ENCODE measurements at places on chromosomes 6 and 20.

GRCh38 chr6:9139746-9140145, 704.4 kb upstream of the SLC35B3 start:
- no peak for DNase-seq

- DNase-seq, result no peak
These were observed 290.0 kb downstream of the TFAP2B start for GRCh38 chr6:51108563-51109234.

GRCh38 chr20:34537651-34538050, 20.9 kb upstream of the MAP1LC3A start:
- DNase-seq, result no peak

GRCh38 chr6:8027965-8028651, 36.1 kb downstream of the BLOC1S5 start:
- no peak for DNase-seq

GRCh38 chr6:15417811-15418210, 171.9 kb downstream of the JARID2 start:
- no peak for DNase-seq

DNA sequence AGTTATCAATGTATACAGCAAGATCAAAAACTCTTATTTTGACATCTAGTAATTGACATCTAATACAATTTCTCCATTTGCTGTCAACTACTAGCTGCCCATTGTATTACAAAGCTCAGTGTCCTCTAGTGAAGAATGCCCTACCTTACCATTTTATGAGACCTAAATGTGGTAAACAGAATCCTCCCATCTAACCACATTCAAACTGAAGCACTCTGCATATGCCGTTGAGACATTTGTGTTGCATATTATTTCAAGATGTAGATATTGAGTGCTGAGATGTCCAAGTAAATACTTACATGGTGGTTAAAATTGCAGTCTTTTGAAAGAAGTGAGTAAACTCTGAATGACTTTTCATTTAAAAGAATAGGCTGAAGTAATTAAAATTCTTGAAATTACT, 597 bp upstream of the GLYATL3 start:
- DNase-seq, result no peak

- DNase-seq, result no peak
These were observed 15.9 kb upstream of the GGTLC1 start for GRCh38 chr20:24004471-24004870.

DNA sequence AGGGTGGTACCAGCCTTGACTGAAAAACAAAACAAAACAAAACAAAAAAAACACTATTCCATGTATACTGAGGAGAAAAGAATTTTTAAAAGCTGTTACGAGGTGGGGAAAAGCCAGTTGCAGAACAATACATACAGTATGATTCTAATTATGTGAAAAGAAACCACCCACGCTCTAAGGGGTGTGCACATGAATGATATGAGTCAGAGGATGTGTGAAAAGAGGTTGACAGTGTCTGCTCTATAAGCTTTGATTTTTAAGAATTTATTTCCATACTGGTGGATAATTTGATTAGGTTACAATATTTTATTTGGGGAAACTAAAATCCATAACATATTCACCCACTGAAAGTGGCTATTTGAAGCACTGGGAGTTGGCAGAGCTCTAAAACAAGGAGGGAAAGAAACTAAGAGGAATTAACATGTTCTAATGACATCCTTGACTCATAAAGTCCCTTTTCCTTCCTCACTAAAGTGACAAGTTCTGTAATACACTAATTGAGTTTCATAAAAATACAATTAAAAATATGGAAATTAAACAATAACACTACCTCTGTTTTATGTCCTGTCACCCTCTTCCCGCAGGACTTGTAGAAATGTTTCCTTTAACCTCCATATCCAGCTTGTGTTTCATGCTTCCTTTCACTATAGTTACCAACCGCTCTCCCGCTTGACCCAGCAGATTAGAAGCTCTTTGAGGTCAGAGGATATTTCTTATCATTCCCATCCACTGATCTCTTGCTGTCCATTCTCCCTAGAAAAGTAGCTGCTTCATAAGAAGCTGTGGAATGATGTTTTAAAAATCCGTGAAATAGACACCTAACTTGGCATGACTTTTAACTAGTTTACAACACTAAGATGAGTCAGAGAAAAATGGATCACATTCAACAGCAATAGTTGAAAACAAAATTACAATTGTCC, 118.6 kb upstream of the CCDC28A start:
- no peak for DNase-seq

GRCh38 chr6:40760887-40761286, 173.7 kb upstream of the LRFN2 start:
- DNase-seq, result no peak

DNA sequence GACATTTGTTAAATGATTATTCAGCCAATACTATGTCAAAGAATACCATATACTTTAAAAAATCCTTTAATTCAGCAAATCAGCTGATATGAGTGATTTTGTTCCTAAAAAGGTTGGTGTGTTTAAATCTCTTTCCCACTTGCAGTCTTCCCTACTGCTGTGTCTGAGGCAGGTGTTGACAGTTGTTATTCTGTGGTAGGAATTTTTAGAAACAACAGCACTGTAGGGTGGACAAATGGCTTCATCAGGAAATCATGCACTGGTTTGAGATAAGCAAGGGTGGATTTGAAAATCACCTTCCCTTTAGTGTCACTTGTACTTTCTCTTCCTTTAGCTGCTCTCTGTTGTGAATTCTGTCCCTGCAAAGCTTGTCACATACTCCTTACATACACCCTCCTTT, 213.7 kb upstream of the SGK1 start:
- no peak for DNase-seq

DNA sequence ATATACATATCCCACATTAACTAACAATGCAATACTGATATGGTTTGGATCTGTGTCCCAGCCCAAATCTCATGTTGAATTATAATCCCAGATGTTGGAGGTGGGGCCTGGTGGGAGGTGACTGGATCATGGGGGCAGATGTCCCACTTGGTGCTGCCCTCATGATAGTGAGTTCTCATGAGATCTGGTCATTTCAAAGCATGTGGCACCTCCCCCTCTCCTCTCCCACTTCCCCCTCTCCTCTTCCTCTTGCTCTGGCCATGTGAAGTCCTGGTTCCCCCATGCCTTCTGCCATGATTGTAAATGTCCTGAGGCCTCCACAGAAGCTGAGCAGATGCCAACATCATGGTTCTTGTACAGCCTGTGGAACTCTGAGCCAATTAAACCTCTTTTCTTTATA, 71.2 kb downstream of the FYN start:
- DNase-seq, result no peak

DNA sequence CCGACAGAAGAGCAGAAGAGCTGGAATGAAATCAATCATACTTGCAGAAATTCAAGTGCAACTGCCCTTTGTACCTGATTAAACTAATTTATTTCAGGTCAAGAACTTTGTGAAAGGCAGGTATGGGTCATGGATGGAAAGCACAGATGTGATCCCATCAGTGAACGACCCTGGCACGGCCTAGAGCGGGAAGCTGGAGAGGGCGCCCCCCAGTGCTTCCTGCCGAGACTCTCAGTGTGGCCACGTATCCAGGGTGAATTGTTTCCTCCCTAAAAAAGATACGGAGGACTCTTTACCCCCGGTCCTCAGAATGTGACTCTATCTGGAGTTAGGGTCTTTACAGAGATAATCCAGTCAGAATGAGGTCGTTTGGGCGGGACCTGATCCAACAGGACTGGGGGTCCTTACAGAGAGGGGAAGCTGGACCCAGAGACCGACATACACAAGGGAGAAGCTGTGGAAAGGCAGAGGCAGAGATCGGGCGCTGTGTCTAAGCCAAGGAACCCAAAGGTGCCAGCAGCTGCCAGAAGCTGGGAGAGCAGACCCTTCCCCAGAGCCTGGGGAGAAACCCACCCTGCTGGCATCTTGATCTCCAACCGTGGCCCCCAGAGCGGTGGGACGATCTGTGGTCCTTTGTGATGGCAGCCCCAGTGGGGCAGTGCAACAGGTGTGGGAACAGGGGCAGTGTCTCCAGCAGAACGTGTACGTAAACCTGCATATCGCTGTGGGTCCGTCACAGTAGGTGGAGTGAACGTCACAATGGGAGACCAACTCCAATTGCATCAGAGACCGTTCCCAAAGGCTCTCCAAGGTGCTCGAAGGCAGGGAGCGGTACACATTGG, 91.9 kb downstream of the TAF4 start:
- no peak for DNase-seq

Measured in mesothelial cell of epicardium (in vitro differentiated cells).